ENCODE measurements at places on chromosomes 7 and 10. TPM values are rescaled to one million over a fixed set of nuclear protein-coding genes. Genes with fewer than 3 reads are reported as not detected.

CCDC146 gene
- polyA plus RNA-seq, result 2.7 TPM

ARPC1B gene
- polyA plus RNA-seq, result 834 TPM

WDFY4 gene
- polyA plus RNA-seq, result 1.0 TPM

C10orf105 gene
- polyA plus RNA-seq, result 0.11 TPM

DNA sequence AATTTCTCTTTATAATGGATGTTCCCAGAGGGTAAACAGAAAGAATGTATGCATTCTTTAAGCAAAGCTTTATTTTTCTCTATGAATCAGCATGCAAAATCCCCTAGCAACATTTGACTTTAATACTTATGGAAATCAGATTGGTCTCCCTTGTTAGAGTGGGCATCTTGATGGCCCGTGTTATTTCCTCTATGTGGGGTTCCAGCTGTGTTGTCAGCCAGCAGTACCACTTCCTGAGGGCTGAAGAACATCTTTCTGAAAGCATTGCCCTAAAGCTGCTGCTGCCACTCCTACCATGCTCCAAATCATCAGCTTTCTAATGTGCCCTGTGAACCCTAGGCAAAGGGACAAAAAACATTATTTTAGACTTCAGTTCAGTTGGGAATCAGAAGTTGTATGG, 70.4 kb upstream of the HECTD2 start:
- peaks cover 1% of the 10 kb centered on the region for H3K27me3 ChIP-seq
- H3K27ac ChIP-seq, result no peak overlapping the region
- DNase-seq, result no peak
- no peaks in the 10 kb centered on the region for H3K36me3 ChIP-seq

DNA sequence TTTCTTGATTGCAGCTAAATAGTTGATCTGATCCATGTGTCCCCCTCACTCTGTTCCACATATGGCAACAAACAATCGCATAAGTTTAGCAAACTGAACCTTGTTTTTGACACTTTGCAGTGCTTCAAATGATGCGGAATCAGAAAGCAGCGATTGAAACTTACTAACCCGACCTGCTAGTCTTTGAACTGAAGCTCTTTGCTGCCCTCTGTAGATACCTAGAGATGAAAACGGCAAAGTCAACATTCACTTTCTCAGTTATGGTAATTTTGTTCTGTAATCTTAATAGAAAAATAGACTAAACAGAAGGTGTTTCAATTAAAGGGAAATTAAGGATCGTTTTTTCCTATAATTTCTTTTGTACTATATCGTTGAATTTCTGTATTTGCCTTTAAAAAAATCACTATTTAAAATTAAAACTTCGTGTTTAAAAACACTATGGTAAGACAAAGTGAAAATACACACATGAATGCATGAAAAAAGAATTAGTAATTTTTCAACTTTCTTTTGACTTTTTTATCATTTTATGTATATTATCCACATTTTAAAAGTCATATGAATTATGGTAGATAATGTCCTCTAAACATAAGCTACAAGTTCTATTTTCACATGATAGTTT, 276.5 kb downstream of the MAGI2 start:
- H3K4me1 ChIP-seq, result no peaks in the 10 kb centered on the region
- H3K27ac ChIP-seq, result no peak overlapping the region
- H3K4me3 ChIP-seq, result no peak overlapping the region
- no peaks in the 10 kb centered on the region for H3K36me3 ChIP-seq

GRCh38 chr10:78248651-78249464, 215.2 kb downstream of the RPS24 start:
- peak overlapping the region; percentile 66 for H3K4me3 ChIP-seq
- H3K36me3 ChIP-seq, result peaks cover 7% of the 10 kb centered on the region
- no peak for DNase-seq
- no peak overlapping the region for H3K27ac ChIP-seq

- no peak for DNase-seq
- no peaks in the 10 kb centered on the region for H3K4me1 ChIP-seq
- H3K4me3 ChIP-seq, result no peak overlapping the region
- no peaks in the 10 kb centered on the region for H3K27me3 ChIP-seq
Measured at GRCh38 chr7:149821191-149822148, 16.7 kb upstream of the ZNF862 start.

DNA sequence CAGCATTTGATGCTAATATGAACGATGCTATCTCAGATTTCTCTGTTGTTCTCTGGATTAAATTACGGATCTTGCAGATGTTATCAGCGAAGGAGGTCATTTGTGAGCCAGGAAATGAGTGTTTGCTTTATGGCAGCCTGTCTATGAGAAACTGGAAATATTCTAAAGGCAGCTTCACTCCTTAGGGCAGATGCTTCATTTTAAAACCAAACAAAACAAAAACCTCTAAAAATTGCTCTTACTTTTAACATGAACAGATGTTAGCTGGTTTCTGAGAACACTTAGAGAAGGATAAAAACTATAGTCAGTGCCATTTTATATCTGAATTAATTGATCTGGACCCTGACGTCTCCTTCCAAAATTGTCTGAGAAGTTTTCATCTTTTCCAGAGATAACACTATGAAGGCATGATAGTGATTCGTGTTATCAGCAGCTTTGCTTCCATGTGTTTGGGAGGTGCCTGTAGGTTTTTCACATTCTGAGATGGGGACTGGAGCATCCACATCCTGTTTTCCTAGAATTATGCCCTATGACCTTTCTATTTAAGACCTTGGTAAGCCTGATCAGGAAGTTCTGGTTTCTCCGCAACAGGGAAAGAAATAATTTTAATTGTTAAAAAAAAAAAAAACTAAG, 53.1 kb downstream of the CPED1 start:
- H3K27ac ChIP-seq, result no peak overlapping the region
- DNase-seq, result no peak
- H3K4me3 ChIP-seq, result no peak overlapping the region
- H3K27me3 ChIP-seq, result peaks cover 3% of the 10 kb centered on the region
- H3K4me1 ChIP-seq, result no peaks in the 10 kb centered on the region
- no peaks in the 10 kb centered on the region for H3K36me3 ChIP-seq

GRCh38 chr7:135197906-135198655, 13.2 kb downstream of the WDR91 start:
- H3K4me3 ChIP-seq, result no peak overlapping the region
- no peak for DNase-seq
- H3K27me3 ChIP-seq, result no peaks in the 10 kb centered on the region
- peaks cover 38% of the 10 kb centered on the region for H3K36me3 ChIP-seq
- H3K4me1 ChIP-seq, result peaks cover 5% of the 10 kb centered on the region

- no peak for DNase-seq
- no peak overlapping the region for H3K27ac ChIP-seq
- H3K36me3 ChIP-seq, result no peaks in the 10 kb centered on the region
- no peak overlapping the region for H3K4me3 ChIP-seq
- H3K4me1 ChIP-seq, result no peaks in the 10 kb centered on the region
Measured at GRCh38 chr7:143046426-143046851, 5.7 kb upstream of the OR6V1 start.

DNA sequence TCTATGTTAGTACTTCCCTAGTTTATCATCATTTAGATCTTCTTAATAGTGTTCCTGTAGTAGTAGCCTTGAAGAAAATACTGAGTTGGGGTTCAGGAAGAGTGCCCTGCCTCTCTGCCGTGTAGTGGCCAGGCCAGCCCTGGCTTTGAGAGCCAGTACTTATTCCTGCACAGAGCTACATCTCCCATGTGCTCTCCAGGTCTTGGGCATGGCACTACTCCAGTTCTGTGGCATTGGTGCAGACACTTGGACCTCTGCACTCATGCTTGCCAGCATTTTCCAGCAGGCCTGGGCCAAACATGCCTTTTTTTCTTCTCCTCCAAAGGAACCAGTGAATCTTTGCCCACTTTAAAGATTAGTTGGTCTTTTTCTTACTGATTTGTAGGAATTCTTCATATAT, 5.3 kb downstream of the GNG11 start:
- H3K27ac ChIP-seq, result no peak overlapping the region
- no peak for DNase-seq
- H3K4me1 ChIP-seq, result peaks cover 2% of the 10 kb centered on the region
- H3K36me3 ChIP-seq, result no peaks in the 10 kb centered on the region

DNA sequence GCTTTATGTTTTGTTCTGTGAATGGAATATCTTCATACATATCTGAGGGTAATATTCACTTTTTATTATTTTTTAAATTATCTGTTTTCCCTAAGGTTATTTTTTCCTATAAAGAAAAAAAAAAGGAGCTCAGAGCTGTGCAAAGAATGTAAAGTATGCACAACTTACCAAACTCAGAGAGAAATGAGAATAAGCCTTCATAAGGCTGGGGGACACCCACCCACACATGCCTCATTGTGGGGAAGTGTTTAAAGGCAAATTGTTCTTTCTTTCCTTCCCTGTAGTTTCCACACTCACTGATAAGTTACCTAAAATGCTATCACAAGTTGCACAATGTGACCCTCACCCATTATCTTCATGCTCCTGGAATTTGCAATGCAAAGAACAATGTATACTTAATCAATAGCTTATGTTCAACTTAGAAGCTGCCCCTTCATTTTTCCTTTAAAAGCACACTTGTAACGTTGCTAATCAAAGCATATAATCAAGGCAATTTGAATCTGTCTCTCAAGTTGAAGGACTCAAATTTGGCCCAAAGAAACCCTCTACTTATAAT, 108.1 kb downstream of the GNAT3 start:
- no peak overlapping the region for H3K4me3 ChIP-seq
- no peaks in the 10 kb centered on the region for H3K27me3 ChIP-seq
- DNase-seq, result no peak
- H3K4me1 ChIP-seq, result no peaks in the 10 kb centered on the region

GRCh38 chr10:98030093-98030821, at the start of gene CRTAC1:
Gene CRTAC1 (minus strand): TSS chr10:98030621. CDS start chr10:98030472, 149 bp downstream.
- peaks cover 28% of the 10 kb centered on the region for H3K27me3 ChIP-seq
- peaks cover 1% of the 10 kb centered on the region for H3K4me1 ChIP-seq
- H3K4me3 ChIP-seq, result no peak within 1 kb of the TSS
- DNase-seq, result no peak
- no peak within 1 kb of the TSS for H3K27ac ChIP-seq

DNA sequence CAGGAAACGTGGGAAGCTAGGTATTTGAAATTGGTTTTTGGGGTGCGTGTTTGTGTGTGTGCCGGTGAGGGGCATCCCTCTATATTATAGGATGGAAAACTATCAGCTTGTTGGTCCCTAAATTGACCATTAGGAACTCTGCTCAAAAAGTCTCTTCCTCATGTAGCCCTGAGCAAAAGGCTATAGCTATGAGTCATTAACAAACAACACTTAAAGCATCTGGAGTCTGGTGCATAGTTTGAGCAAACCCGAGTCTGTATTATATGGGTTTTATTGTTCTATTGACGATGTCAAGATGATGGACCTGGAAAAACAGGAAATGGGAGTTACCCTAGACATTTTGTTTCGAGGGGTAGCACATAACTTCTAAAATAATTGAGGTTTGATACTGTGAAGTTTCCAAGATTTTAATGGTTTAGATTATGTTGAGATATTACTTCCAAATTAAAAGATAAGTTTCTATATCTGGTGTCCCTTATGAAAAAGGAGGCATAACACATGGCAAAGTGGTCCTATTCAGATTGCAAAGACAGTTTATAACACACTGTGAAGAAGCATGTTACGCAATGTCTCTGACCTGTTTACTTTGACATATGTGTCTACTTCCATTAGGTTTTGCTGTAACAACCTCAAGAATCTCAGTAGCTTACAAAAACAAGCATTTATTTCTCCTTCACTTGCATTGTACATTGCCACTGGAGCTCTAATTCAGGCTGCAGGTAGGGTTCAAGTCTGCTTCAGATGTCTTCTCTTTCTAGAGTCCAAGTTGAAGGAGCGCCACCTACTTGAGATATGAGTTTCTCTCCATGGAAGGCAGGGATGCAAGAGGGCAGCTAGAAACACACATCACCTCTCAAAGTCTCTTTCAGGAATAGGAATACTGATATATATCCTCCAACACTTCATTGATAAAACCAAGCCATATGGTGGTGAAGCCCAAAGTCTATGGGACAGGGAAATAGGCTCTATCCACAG, 357.7 kb downstream of the PHF14 start:
- no peaks in the 10 kb centered on the region for H3K4me1 ChIP-seq
- H3K27me3 ChIP-seq, result peaks cover 4% of the 10 kb centered on the region
- no peak overlapping the region for H3K4me3 ChIP-seq
- no peaks in the 10 kb centered on the region for H3K36me3 ChIP-seq
- no peak overlapping the region for H3K27ac ChIP-seq

- H3K36me3 ChIP-seq, result no peaks in the 10 kb centered on the region
- no peak overlapping the region for H3K27ac ChIP-seq
- H3K4me1 ChIP-seq, result no peaks in the 10 kb centered on the region
- peaks cover 7% of the 10 kb centered on the region for H3K27me3 ChIP-seq
- no peak overlapping the region for H3K4me3 ChIP-seq
- no peak for DNase-seq
Measured at GRCh38 chr7:137685433-137686164, 161.2 kb downstream of the DGKI start.

- no peak overlapping the region for H3K4me3 ChIP-seq
- peaks cover 85% of the 10 kb centered on the region for H3K4me1 ChIP-seq
- peaks cover 6% of the 10 kb centered on the region for H3K36me3 ChIP-seq
- H3K27ac ChIP-seq, result peak overlapping the region; percentile 48
Measured at GRCh38 chr10:102776779-102777456, 33.2 kb downstream of the WBP1L start.

- H3K27ac ChIP-seq, result peak within 1 kb of the TSS; percentile 95
- no peaks in the 10 kb centered on the region for H3K27me3 ChIP-seq
- peak; percentile 55 for DNase-seq
- peak within 1 kb of the TSS; percentile 96 for H3K4me3 ChIP-seq
Measured at GRCh38 chr7:150737265-150738055, at the start of gene GIMAP5. Gene GIMAP5 (plus strand): TSS chr7:150737418. CDS start chr7:150740885, 3,467 bp downstream.

GRCh38 chr7:10720042-10720441, 253.6 kb upstream of the PHF14 start:
- H3K27me3 ChIP-seq, result no peaks in the 10 kb centered on the region
- H3K36me3 ChIP-seq, result no peaks in the 10 kb centered on the region
- H3K27ac ChIP-seq, result no peak overlapping the region

DNA sequence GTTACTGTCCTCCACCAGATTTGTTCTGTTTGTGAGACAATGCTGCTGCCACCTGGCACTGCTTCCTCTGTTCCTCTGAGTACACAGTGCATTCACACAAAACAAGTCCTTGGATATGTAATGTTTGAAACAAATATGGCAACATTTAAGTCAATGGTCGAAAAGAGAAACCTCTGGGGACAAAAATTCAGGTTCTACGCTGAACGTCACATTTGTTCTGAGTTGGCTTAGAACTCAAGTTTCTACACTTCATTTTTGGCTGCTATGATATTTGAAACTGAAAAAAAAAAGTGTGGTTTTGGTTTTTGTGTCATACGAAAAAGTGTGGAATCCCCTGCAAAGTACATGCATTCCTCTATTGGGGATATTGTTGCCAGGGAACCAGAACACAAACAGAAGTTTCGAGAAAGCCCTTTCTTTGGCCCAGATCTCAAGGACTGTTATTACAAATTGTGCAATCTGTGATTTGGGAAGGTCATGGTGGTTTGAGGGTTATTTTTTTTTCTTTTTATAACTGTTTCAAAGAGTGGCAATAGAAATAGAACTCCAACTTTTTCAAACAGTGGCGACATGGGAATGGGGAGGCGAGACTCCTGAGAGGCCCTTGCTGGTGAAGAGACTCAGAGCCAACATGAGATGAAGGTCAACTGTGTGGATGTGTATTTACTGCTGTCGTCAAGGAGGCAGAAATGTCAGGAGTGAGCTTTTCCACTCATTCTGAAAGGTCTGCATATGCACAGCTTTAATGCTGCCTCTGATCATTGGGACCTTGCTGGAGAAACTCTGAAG, 127.5 kb downstream of the CUBN start:
- H3K36me3 ChIP-seq, result peaks cover 4% of the 10 kb centered on the region
- H3K4me3 ChIP-seq, result peak overlapping the region; percentile 55
- peaks cover 32% of the 10 kb centered on the region for H3K27me3 ChIP-seq
- peak; percentile 57 for DNase-seq

GRCh38 chr7:153941061-153941460, 111.1 kb upstream of the DPP6 start:
- H3K27ac ChIP-seq, result no peak overlapping the region
- no peaks in the 10 kb centered on the region for H3K4me1 ChIP-seq
- H3K27me3 ChIP-seq, result no peaks in the 10 kb centered on the region
- DNase-seq, result no peak
- H3K36me3 ChIP-seq, result no peaks in the 10 kb centered on the region

- H3K36me3 ChIP-seq, result no peaks in the 10 kb centered on the region
- peaks cover 2% of the 10 kb centered on the region for H3K27me3 ChIP-seq
- H3K4me1 ChIP-seq, result peaks cover 1% of the 10 kb centered on the region
- no peak for DNase-seq
Measured at GRCh38 chr10:77539147-77539935, 98.3 kb downstream of the KCNMA1 start.
